Right renal pelvis (tissue), 4 donors: ENCODE measurements at places on chromosomes 11 and 22. TPM values are rescaled to one million over a fixed set of nuclear protein-coding genes. Genes with fewer than 3 reads are reported as not detected.

GRCh38 chr22:37082251-37082873, 27.2 kb downstream of the TMPRSS6 start:
- DNase-seq = no peak

- no peak for DNase-seq
Observed at GRCh38 chr11:6817694-6818093, 18.2 kb upstream of the OR6A2 start.

Gene CRYBB3
- 0.32 TPM for polyA plus RNA-seq

Gene HTR3B
- not detected for polyA plus RNA-seq

Gene ANGPTL5
- not detected for polyA plus RNA-seq

Gene ARHGAP8
- polyA plus RNA-seq = 25.4 TPM

DNA sequence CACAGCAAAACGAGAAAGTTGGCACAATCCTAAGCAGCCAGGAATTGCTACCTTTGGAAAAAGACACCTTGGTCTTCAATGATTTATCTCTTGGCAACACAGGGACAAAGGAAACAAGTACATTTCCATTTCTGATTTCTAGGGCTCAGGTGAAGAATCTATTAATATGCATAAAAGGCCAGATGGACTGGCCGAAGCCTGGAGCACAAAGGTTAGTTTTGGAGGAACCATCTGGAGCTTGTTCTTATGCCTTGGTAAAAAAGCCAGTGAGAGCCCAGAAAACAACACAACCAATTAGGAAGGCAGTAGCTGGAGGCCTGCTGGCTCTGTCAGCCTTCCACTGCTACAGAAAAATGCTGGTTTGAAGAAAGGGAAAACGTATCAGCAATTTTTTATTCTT, 713.5 kb upstream of the API5 start:
- no peak for DNase-seq

Gene DEPDC7
- 8.4 TPM for polyA plus RNA-seq

GRCh38 chr11:2518111-2518982, 73.5 kb downstream of the KCNQ1 start:
- DNase-seq = no peak

Gene C11orf16
- 0.86 TPM for polyA plus RNA-seq

- DNase-seq = no peak
Observed at GRCh38 chr11:62721994-62722393, 5.3 kb downstream of the HNRNPUL2 start.

GRCh38 chr11:55852141-55852540, 13.6 kb downstream of the OR5D16 start:
- no peak for DNase-seq

DNA sequence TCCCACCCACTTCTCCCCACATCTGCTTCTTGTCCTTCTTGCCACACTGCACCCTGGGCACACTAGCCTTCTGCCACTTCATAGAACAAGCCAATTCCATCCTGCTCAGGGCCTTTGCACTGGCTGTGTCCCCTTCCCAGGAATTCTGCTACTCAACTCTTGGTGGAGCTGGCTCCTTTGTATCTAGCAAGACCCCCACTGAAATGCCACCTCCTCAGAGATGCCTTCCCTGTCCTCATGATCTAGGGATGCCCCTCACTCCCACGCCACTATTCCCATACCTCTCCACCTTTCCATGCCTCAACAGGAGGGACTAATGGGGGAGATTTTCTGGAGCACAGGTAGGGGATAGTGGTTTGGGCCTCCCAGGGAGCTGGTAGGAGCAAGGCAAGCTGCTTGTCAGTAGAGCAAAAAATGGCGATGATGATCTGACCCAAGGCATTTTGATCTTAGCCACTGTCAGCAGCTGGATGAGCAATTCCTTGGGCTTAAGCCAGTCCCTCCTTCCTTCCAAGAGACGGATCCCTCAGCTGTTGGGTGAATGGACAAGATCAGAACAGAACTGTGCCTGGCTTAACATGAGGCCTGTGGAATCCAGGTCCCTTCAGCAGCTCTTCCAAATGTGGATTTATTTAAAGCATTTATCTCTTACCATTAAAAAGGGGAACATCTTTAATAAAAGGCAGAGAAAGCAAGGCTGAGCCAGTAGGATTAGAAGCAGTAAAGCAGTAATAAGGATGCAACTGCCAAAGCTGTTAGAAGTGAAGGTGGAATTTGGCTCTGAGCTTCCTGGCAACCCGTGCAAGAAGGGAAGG, 4.0 kb upstream of the PRDM11 start:
- no peak for DNase-seq

DNA sequence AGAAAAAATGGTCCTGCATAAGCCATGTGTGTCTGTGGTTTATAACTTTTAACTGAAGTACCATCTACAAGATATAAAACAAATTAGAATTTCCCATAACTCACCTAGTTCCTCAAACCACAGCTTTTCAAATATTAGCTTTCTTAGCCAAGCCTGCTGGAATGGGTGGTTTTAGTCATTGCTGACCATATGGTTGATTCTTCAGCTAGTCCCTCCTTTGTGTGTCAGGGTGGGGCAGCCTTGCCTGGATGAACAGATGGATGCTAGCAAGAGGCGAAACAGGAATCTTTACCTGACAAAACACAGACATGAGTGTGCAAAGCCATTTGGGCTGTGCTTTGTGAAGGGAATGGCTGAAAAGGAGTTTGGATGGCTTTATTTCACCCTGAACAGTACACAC, 6.9 kb upstream of the B3GNT6 start:
- no peak for DNase-seq

DNA sequence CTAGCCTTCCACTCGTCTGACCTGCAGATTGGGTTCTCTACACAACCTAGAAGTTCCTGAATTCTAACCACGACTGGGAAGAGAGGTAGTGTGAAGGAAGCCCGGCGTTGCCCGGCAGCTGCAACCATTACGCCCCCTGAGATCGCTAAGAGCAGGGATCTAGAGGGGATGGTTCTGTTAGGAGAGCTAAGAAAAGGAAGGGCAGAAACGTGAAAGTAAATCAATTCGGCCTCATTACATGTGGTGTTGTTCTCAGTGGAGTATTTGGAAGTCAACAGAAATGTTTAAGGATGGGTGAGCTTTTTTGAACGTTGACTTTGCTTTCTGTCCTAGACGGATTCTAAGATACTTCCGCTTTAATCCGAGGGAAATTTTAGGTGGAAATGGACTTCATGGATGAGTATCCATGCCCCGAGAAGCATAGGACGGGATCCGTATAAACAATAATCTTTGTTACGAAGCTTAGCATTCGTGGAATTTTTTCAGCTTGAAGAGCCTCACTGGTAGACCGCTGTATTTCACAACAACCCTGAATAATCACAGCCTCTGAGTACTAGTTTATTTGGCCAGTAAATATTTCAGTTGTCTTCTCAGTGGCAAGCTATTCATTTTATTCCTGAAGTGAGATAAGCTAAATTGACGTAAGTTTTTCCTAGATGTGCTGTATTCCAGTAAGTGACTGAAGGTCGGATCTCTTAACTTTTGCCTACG, 629 bp downstream of the ATP5MG start:
- no peak for DNase-seq
